ENCODE measurements at places on chromosomes 6 and 20.

- no peak for DNase-seq
These were observed 19.6 kb upstream of the RREB1 start for GRCh38 chr6:7088076-7088742.

DNA sequence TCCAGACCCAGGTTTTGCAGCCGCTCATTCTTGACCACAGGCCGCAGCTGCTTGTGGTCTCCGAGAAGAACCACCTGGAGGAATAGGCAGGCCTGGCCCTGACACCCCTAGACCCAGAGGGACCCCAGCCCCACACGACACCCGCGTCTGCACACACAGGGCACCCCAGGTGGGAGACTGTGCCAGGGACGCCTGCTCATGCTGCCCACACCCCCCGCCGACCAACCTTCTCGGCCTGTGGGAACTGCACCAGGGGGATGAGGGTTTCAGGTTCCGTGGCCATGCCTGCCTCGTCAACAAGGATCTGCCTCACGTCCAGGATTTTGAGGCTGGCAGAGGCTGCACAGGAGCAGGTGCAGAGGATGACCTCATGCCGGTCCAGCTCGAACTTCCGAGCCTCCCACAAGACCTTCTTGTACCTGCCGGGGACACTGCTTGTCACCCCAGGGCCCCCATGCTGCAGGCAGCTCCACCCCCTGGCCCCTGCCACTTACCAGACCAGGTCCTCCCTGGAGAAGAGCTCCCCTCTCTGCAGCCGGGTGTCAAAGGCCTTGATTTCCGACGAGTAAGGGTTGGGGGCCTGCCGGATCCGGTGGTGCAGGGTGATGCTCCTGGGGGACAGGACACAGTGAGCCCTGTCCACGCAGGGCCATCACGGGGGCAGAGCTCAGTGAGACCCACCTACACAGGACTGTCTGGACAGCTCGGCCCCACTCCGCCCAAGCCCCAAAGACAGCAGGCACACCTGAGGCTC lies 7.1 kb downstream of the FNDC11 start:
- DNase-seq, result no peak

DNA sequence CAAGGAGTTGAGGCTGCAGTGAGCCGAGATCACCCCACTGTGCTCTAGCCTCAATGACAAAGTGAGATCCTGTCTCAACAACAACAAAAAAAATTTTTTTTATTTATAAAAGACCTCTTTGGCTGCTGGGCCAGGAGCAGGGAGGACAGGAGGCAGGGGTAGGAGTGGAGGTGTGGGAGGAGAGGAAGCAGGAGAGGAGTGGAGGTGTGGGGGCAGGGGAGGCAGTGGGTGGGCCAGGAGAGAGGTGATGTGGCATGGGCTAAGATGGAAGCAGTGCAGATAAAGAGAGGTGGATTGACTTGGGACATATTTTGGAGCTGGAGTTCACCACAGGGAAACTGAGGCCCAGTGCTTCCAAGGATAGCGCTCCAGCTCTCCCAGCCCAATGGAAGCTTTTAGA lies 13.4 kb upstream of the CSNK2A1 start:
- DNase-seq, result no peak

GRCh38 chr6:7058250-7058923 lies 49.4 kb upstream of the RREB1 start:
- peak; percentile 99 for DNase-seq

DNA sequence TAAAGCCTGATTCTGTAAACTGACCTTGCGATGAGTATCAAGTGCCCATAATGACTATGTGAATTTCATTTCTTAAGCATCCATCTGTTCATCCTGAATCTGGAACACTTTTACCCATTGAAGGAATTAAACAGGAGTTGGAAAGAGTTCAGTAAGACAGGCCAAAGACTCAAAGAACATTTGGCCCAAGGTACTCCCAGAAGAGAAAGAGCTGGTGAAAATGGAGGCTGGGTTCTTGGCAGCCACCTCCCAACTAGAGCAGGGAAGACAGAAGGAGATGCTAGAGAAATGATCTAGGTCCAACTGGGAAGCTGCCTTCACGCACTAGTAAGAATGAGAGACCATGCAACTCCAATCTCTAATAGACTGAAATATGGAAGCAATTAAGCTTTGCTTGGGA lies 290.8 kb upstream of the RNF24 start:
- DNase-seq, result no peak

GRCh38 chr6:1068068-1068467 lies 243.8 kb upstream of the FOXQ1 start:
- peak; percentile 14 for DNase-seq
